ENCODE measurements at places on chromosomes 5 and 9.

- DNase-seq = no peak
These were observed 10.7 kb upstream of the CREBRF start for GRCh38 chr5:173045474-173045873.

GRCh38 chr5:168218746-168219145, 72.7 kb upstream of the WWC1 start:
- DNase-seq = no peak

DNA sequence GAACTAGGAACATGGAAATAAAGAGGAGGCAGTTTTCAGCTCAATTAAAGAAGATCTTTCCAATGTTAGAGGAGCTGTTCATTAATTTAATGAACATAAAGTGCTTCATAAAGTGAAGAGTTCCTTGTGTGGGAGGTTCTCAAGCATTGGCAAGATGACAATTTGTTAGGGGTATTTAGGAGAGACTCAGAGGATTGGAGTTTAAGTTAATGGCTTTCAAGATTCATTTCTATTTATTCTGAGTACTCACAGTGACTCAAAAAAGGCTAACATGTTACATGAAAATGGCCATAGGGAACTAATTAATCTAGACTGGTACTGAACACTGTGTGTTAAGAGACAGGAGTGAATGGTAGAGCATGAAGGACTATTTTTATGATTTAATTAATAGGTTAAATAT, 55.4 kb upstream of the CDH12 start:
- no peak for DNase-seq

GRCh38 chr9:122179690-122180074, 20.0 kb downstream of the MORN5 start:
- no peak for DNase-seq

GRCh38 chr5:31131381-31131891, 62.0 kb upstream of the CDH6 start:
- DNase-seq = no peak

GRCh38 chr9:99150451-99151171, 45.7 kb downstream of the TGFBR1 start:
- no peak for DNase-seq

GRCh38 chr9:107577140-107577776, 87.7 kb upstream of the KLF4 start:
- DNase-seq = no peak

DNA sequence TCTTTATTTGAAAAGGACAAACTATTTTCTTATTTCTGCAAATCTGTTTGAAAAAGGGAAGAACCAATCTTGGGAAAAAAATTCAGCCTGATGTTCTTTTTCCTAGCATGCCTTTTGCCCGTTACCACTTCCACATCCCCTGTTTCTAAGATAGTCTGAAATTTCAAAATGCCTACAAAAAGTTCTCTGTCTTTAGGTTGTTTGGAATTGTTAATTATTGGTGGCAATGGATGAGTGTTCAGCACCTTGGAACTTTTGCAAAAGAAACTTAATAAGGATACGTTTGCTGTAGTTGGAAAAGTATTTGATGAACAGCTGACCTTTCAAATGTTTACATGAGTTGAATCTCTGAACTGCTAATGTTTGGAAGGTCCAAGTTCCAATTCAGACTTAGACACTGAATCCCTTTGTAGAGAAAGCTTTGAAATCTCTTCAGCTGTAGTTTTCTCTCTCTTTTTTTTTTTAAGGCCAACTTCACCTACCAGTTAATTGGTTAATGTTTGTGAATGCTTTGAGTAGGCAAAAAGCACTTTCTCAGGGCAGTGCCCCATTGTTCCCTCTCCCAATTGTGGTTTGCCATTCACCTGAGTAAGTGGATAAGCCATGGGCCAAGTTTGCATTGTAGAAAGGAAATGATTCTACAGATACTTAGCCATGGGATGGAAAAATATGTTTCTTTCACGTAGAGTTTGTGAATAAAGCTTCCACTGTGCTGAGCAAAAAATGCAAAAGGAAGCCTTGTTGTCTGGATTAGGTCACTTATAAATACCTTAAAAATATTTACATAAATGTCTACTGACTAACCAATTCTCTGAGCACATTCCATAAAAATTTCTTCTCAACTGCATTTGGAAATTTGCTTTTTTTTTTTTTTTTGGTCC, 156.4 kb upstream of the ELL2 start:
- DNase-seq = no peak

- DNase-seq = no peak
These were observed 13.6 kb downstream of the TMEM268 start for GRCh38 chr9:114624677-114625076.

DNA sequence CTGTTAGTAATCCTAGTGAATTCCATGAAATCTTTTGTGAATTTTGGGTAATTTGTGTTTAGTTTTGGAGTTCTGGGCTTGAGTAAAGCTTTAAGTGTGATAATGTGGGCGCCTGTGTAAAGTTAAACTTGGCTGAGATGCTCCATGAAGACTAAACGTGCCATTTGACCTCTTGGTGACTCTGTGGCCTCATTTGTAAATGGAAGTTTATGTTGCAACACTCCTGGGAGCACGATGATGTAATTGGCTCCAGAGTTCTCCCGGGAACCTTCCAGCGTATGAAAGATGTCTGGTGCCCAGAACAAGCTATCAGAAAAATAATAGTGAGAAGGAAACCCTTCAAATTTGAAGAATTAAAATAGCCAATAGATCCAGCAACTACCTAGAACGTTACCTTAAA, 981.2 kb downstream of the TLE4 start:
- DNase-seq = no peak

DNA sequence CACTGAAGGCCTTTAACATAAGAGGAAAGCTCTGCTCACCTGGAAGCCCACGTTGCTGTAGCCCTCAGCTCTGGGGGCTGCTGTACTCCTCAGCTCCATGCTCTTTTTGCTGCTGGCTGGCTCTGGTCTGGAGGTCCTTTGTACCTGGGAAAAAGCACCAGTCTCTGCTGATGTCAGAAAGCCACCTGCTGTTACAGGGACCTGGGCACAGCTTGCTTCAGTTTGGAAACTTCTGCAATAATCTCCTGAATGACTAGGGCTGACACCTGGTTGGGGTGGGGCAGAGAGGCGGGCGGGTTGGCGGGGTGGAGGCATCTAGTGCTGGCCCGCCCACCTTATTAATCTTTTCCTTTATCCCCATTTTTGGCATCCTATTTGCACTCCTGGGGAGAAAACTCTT, at the start of gene SLC28A3:
TSS of gene SLC28A3 (minus strand) at position 224 of the 400 bp plus-strand sequence. CDS start at position 99, 125 bp downstream.
- no peak for DNase-seq

GRCh38 chr9:106718936-106719335, 144.0 kb upstream of the ZNF462 start:
- no peak for DNase-seq

- DNase-seq = no peak
These were observed 61.8 kb downstream of the PRKACG start for GRCh38 chr9:68951879-68952659.

DNA sequence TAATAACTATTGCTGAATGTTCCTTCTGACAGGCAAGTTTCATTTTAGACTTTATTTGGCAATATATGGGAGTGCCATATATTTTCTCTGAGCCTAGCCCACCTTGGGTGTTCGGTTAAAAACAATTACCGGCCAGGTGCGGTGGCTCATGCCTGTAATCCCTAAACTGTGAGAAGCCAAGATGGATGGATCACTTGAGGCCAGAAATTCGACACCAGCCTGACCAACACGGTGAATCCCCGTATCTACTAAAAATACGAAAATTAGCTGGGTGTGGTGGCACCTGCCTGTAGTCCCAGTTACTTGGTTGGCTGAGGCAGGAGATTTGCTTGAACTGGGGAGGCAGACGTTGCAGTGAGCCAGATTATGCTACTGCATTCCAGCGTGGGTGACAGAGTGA, 47.9 kb downstream of the TNFSF15 start:
- no peak for DNase-seq

GRCh38 chr5:168817591-168817990, 238.4 kb upstream of the PANK3 start:
- no peak for DNase-seq

GRCh38 chr5:67879620-67880510, 335.7 kb upstream of the PIK3R1 start:
- no peak for DNase-seq

DNA sequence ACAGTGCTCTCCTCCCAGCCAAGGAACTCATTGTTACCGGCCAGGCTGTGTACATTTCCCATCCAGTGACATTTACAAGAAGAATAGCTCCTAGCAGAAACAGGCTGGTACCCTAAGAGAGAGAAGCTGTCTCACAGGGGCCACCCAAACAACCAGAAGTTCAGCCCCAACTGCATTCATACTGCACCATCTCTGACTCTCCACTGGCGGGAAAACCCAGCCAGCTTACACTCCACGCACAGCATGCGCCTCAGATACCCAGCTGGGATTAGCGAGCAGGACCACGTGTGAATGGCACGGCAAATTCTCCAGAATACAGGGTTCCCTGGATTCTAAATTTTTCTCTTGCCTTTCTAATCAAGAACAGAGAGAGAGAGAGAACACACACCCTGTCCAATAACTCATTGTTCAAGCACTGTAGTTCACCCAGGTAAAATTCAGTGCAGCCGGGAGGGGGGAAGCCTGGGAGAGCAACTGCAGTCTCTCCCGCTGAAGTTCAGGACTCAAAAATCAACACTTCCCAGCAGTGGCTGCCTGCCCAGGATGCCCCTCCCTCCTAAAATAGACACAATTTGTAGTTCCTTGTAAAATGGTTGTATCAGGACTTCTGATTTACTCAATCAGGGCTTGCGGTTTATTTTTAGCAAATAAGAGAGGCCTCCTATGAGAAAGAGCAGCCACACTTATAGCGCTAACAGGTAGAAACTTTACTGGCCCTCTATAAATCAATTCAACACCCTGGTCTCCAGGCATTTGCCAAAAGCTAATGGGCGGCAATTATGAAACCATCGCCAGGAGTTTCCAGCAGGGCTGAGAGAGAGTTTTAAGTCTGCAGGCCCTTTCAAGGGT, 2.2 kb downstream of the COL23A1 start:
- no peak for DNase-seq

GRCh38 chr5:112228667-112229066, 190.4 kb downstream of the EPB41L4A start:
- no peak for DNase-seq

GRCh38 chr5:149302641-149303040, 31.0 kb downstream of the AFAP1L1 start:
- DNase-seq = no peak

GRCh38 chr9:97630591-97630990, 2.6 kb downstream of the TSTD2 start:
- DNase-seq = no peak

- no peak for DNase-seq
These were observed 1.6 kb downstream of the KDM4C start for GRCh38 chr9:6759185-6759977.

DNA sequence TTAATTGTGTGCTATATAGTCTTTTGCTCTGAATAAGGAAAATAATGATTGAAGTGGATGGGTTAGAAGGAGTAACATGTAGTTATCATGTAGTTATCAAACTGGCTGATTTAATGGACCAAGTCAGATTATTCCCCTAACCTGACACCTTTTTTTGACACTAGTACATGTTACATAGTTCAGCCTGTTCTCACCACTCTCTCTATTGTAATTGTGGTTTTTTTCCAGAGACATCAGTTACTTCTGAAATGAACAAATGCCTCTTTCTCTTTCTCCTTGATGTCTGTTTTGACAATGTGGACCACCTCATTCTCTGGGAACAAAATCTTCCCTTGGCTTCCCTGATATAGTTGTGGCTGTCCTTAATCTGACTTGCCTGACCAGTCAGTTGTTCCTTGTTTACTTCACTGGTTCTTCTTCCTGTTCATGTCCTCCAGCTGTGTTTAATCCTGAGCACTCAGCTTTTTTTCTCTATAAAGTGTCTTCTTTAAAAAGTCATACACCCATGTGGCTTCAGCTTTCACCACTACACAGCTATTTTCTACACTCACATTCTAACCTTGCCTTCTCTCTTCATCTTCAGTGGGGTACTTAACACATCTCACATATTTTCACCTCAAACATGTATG, 243.4 kb downstream of the ARRDC3 start:
- no peak for DNase-seq

- DNase-seq = no peak
These were observed 191.8 kb downstream of the PRR16 start for GRCh38 chr5:120655828-120656435.

DNA sequence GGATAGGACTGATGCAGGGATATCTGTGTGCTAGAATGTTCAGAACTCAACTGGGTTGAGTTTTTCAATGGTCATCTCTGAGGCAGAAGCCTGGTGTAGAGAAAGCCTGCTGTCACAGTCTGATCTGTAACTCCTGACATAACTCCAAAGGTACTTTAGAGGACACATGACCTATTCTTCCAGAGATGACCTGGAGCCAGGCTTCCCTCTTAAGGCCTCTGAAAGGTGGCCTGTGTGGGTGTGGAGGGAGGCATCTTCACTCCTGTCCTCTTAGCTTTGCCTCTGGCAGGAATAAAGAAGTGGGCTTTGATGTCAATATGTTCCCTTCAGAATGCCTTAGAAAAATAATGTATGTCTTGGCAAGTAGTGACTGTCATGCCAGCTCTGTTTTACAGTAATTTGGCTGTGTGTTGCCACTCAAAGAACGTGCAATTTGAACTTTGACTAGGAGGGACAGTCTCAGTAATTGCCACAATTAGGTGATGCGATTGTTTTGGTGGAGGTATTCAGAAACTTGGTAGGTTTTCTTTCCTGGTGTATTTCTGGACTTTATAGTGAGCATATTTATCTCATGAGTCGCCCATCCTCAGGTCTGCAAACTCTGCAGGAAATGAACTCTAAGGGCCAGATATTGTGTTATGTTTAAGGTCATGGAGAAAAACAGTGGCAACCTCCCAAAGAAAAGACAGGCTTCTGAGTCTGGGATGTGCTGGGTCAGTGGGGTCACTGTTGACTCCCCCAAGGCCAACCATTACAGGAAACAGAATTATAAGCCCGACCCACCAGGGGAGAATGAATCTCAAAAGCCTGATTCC, 3.2 kb upstream of the C5orf63 start:
- DNase-seq = no peak

DNA sequence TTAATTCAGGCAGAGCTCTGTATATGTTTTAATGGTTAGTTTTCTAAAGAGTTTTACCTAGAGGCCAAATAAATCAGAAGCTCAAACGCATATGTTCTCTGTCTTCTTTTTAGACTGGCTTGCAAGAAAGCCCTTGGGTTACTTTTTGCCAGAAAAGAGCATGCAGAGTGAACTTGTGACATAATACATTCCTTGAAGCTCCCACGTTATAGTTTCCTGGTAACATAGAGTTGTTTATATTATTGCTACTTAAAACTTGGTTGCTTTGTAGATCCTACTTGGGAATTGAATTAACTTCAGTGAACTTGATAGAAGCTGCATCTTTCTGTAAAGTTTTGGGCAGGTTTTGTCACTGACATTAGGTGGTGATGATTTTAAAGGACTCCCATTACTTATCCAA, 102.9 kb downstream of the C9orf152 start:
- no peak for DNase-seq

GRCh38 chr5:146463446-146463845, 16.3 kb downstream of the TCERG1 start:
- DNase-seq = no peak

- no peak for DNase-seq
These were observed 85.9 kb upstream of the PARP8 start for GRCh38 chr5:50580506-50580905.

DNA sequence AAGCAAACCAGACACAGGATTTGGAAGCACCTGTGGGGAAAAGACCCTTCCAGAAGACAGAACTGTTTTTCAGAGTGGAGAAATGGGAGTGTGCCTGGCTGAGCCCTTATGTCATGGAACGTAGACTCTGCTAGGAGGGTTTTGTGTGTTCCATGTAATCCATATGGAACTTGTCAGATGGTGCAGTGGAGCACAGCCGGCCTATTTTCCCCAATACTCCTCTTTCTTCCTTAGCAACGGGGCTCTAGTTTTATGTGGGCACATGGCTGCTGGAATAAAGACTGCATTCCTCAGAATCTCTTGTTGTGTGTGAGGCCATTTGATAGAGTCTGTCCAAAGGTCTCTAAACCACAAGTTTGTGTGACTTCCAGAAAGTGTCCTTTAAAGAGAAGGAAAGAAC, 284.0 kb downstream of the DRD1 start:
- DNase-seq = no peak
